ENCODE measurements at places on chromosomes 6 and 20. TPM values are rescaled to one million over a fixed set of nuclear protein-coding genes. Genes with fewer than 3 reads are reported as not detected.

DNA sequence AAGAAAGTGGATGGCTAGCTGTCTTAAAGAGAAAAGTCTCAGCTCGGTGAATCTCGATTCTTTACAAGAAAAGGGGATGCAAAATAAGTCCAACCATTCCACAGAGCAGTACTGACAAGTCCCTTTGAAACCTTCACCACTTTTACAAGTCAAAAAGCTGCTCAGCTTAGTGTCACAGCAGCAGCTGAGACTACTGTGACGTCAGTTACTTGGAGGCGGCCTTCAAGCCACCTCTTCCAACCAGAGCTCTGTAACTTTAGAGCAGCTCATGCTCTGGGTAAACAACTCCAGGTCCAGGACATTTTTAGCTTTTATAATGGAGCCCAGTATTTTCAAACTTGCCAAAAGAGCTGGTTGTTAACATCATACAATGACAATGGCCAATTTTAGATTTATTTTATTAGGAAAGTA is at the start of gene KIAA0408:
TSS of gene KIAA0408 (minus strand) at position 159 of the 411 bp plus-strand sequence. CDS start 5,408 bp downstream, outside the sequence.
- peak; percentile 59 for DNase-seq

GRCh38 chr6:157461000-157461915 is 80.3 kb downstream of the ZDHHC14 start:
- DNase-seq: no peak

DNA sequence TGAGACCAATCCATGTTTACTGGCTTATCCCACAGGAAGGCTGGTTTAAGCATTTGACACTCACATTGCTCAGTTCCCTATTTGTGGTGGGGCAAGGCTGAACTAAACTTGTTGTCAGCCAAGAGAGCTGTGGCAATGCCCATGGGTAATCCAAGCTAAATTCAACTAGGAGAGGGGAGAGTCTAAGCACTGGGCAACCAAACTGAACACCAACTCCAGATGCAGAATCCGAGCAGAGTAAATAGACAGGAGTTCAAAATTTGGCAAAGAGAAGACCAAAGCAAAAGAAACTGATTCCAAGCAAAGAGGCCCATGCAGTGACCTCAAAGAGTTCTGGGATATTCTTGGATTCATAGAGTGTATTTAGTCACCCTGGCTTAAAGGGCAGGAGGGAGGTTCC is 106.5 kb upstream of the NT5E start:
- no peak for DNase-seq

The WTAP gene
- 115 TPM for total RNA-seq

The KCNK5 gene
- total RNA-seq: not detected

Measured in A172 (cell line).